Myocyte (in vitro differentiated cells): ENCODE measurements at places on chromosomes 3 and 15. TPM values are rescaled to one million over a fixed set of nuclear protein-coding genes. Genes with fewer than 3 reads are reported as not detected.
A peak's percentile ranks its signal among the peaks of the same experiment; 100 is the strongest.

The PCLAF gene
- 2.7 and 4.9 TPM in 2 replicates for total RNA-seq

The CCR9 gene
- total RNA-seq = not detected in 2 replicates

The KNSTRN gene
- 72.4 and 72.8 TPM in 2 replicates for total RNA-seq

The GUCA1C gene
- total RNA-seq = not detected in 2 replicates

The SMAD3 gene
- 24.4 and 31.0 TPM in 2 replicates for total RNA-seq

GRCh38 chr3:16849229-16849628 lies 35.5 kb upstream of the PLCL2 start:
- no peak for DNase-seq

DNA sequence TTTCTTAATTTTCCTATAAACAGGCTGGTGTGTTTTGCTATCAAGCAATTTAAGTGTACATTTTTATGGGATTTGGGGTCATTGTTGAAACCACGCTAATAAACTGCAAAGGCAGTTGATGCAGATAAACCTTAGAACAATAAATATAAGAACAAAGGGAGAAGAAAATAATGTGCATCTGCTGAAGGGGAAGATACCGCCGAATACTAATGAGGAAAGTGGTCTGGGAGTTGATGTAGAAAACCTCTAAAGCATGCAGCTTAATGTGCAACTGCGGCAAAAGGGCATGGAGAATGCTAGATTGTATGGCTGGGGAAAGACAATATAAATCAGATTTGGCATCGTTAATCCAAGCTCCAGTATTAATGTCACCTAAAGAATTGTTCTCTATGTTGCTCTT lies 29.8 kb upstream of the CHL1 start:
- DNase-seq = no peak

DNA sequence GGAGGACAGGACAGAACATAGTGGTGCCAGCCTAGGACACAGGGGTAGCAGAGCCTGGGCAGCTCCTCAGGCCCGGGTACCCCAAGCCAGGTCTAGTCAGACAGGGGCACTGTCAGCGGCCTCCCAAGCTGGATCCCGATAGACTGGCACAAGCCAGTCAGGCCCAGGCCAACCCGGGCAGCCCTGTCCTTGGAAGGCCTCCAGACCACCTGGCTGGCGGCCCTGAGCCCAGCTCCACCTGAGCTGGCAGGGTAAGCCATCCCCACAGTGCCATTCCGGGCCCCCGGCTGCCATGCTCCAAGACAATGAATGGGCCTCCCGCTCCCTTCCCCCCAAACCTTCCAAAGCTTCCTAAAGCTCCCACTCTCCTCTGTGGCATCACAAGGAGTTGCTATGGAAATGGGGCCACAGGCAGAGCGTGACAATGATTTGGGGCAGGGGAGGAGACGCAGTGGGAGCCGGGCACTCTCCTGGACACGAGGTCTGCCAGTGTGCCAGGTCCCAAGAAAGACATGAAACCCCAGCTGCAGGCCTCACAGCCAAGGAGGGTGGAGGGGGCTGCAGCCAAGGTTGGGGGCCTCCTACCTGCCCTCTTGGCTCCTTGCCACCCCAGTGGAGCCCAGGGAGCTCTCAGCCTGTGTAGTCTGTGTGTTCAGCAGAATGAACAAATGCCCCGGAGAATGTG lies 165.6 kb upstream of the LINGO1 start:
- DNase-seq = no peak

DNA sequence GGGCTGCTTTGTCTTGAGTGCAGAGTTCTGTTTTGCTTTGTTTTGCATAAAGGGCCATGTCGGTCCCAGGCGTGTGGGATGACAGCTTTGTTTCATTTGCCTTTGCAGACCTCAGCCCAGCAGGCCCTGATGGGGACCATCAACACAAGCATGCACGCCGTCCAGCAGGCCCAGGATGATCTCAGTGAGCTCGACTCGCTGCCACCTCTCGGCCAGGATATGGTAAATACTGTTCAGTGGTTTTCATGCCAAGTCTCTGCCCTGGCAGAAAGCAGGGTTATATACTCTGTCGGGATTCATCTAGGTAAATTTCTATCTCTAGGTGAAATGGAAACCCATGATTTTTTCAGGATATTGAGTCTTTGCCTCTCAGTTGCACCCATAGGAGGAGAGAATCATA lies 343.9 kb upstream of the TPM1 start:
- DNase-seq = no peak

DNA sequence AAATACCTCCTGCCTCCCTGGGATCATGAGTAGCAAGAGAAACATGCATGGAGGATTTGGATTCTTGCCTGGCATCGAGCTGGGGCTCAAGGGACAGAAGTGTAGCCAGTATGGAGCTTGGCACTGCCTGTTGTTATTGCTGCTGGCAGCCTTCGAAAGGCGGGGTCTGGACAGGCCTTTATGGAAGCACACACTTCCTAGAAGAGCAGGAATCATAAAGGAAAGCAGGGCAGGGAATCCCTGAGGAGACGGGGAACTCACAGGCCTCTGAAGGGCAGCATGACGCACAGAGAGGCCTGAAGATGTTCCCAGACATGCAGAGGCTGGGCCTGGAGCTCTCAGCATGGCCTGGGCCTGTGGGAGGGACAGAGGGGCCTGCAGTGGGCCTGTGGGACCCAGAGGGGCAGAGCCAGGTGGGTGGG lies 18.6 kb upstream of the SLC41A3 start:
- DNase-seq = peak; percentile 73
